BE2C (cell line): ENCODE measurements at places on chromosomes 7 and 10.

DNA sequence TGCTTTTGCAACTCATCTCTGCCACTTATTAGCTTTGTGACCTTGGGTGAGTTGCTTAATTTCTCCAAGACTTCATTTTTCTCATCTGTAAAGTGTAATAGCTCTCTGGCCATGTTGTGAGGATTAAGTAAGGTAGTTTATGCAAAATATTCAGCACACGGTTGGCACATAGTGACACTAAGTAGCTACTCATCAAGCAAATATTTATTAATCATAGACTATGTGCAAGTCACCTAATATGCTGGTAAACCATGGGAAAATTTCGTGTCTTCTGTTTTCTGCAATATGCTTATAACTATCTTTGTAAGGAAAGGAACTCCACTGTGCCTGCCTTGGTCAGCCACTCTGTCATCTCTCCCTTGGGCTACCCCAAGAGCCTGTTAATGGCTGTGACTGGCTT lies 50.3 kb upstream of the EGR2 start:
- no peak for DNase-seq

GRCh38 chr10:62511238-62511637 lies 137.1 kb downstream of the ZNF365 start:
- DNase-seq = no peak

DNA sequence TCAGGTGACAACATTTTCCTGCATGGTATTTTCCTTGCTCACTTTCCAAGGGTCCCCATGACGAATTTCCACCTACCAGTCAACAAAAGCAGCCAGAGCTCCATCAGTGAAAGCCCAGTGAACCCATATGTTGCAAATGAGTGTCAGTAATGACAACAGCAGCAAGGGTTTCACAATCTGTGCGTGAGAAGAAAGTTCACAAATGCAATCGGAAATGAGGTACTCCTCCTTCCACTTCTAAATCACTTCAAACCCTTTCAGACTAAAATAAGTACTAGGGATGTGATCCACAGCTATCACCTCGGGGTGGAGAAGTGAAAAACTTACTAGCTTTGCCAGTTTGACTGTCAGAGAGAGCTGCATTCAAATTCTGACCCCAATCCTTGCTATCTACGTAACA lies 55.6 kb upstream of the BET1 start:
- DNase-seq = no peak

- DNase-seq = no peak
These were observed 71.0 kb downstream of the MKI67 start for GRCh38 chr10:128055061-128055868.

GRCh38 chr10:102501201-102502028 lies 1.1 kb downstream of the ACTR1A start:
- no peak for DNase-seq
